ENCODE measurements at places on chromosomes 2 and 18.

DNA sequence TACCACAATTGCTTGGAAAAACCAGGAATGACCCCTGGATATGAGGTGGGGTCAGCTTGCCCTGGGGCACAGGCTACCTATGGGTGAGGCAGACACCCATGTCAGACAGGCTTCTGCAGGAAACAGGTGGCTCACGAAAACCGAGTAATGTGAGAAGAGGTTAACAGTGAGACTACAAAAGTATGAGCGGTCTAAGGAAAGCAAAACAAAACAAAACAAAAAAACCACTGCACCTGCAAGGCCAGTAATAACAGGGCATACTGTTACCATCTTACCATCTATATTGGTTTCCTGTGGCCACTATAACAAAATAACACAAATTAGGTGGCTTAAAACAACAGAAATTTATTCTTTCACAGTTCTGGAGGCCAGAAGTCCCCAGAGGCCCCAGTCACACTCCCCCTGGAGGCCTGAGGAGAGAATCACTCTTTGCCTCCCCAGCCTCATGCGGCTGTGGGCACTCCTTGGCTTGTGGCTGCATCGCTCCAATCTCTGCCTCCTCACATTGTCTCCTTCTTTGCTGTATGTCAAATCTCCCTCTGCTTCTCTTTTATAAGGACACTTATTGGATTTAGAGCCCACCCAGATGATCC, 86.6 kb upstream of the EPC2 start:
- DNase-seq: peak; percentile 31

GRCh38 chr2:8862230-8862629, 24.8 kb upstream of the KIDINS220 start:
- no peak for DNase-seq

DNA sequence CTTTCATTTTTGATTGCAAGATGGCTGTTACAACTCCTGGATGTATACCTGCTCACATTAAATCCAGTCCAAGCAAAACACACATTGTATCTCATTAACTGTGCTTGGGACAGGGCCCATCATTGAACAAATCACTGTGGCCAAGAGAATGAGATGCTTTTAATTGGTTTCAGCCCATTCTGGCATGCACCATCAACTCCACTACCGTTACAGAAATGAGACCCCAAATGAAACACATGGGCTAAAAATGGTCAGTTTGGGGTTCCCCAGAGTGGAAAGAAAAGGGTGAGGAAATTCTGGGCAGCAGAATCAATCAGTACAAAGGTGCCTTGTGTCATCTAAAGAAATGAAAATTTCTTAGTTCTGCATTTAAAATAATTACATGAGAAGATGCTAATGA, 52.7 kb downstream of the FAM171B start:
- no peak for DNase-seq

DNA sequence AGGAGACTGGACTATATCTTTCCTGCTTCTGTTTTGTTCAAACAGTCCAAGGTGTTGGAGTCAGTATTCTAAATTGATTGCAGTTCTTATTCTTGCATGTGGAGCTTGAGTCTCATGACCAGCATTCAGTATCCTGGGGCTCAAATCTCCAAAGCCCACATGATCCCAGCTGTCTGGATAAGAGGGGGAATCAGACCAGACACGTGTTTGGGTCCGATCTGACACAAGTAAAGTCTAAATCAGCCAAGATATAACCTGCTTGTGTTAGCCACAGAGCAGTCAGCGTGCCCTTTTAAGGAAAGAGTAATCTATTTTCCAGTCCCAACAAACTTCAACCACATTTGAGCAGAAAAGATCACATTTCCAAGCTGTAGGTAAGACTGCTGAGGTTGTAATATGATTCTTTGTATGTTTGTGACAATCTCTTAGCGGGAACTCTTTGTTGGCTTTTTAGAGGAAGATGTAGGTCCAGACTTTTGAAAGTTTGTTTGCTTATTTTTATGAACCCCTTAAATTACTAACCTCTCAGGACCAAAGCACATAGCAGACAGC, 334.6 kb downstream of the SLC4A3 start:
- no peak for DNase-seq

- DNase-seq: no peak
Measured at GRCh38 chr2:104539649-104540048, 314.3 kb upstream of the POU3F3 start.

GRCh38 chr2:217901835-217902378, 100.9 kb downstream of the TNS1 start:
- DNase-seq: no peak

Data from activated CD4-positive, alpha-beta T cell treated with anti-CD3 and anti-CD28 coated beads for 48 hours (primary cell).